ENCODE measurements at places on chromosomes 7 and 10.

GRCh38 chr7:120273476-120273975 lies 551 bp downstream of the KCND2 start:
- no peak for DNase-seq

GRCh38 chr10:26528048-26528447 lies 89.9 kb downstream of the APBB1IP start:
- no peak for DNase-seq

DNA sequence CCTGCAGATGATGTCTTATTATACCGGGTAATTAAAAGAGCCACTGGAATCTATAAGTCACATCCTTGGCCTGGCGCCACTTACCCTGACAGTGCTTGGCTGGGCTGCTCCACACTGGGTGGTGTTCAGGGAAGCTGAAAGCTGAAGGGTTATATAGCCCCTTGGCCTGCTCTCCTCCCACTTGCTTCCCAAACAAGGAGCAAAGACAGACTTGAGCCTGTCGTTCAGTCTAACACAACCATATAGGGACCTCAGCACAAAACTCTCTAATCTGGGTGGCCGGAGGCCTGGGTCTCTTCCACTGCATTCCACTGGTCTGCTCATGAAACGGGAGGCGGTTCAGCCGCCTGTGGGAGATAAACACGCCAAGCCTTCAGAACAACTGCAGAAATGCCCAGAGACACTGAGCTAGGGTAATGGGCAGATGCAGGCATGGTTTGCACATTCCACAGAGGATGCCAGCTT lies at the start of gene ACTA2:
TSS of gene ACTA2 (minus strand) at position 127 of the 465 bp plus-strand sequence. CDS start 3,843 bp downstream, outside the sequence.
- DNase-seq, result no peak

- no peak for DNase-seq
Measured at GRCh38 chr7:25842201-25842733, 309.7 kb upstream of the NFE2L3 start.

DNA sequence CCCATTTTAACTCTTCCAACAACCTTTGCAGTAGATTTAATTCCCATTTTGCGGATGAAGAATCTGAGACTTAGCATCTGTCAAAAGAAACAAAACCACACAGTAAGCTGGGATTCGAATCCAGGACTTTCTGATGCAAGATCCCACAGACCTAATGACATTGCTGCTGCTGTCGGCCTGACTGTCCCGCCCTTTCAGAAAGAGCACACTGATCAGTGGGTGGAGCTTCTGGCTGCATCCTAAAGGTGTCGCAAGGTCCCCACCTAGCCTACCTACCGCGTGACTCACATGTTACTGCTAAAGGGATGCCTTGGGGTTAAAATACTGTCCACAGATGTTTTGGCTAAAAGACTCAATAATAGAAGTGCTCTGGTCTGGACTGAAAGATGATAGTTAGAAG lies 134.7 kb downstream of the EMX2 start:
- DNase-seq, result peak; percentile 91

- no peak for DNase-seq
Measured at GRCh38 chr7:91579837-91580236, 300.7 kb downstream of the MTERF1 start.

- DNase-seq, result peak; percentile 36
Measured at GRCh38 chr10:126369125-126369710, 19.1 kb downstream of the ADAM12 start.

DNA sequence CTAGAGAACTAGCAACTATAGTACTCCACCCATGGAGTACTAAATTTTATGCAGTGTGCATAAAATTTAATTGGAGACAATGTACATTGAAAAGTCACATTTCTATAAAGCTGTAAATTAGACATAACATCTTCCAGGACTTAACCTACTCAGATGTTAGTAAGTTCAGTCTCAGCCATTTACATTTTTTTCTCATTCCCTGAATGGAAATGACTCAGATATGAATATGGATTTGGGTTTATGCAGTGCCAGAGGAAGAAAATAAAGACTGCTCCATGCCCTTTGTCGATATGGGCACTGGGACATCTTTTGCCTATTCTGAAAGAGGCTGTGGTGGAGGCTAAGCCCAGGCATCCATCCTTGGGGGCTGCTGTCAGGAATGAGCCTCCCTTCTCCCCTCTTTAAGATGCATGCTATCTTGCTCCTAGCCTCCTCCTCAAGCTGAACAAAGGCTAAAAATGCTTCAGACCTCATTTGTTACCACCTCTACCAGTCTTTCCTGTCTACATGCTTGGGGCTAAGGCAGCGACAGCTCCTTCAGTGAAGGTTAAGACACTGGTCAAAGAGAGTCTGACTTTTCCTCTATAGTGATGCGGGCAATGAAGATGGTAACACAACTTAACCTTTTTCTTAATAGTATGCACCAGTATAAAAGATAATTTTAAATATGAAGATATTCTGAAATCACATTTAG lies 486.8 kb upstream of the ANKRD30A start:
- DNase-seq, result no peak

- no peak for DNase-seq
Measured at GRCh38 chr7:32079510-32079909, 9.3 kb upstream of the PDE1C start.

DNA sequence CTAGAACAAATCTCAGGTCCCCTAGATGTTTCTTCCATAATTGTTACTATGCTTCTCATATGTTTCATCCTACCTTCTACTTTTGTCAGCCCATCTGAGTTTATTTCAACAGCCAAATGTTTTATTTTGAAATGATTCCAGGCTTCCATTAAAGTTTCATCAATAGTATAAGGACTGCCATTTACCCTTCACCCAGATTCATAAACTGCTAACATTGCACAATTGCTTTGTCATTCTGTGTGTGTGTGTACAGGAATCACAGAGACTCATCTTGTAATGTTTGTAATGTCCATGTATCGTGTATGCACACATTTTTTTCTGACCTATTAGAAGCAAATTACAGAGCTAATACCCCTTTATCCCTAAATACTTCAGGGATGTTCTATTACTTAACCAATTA lies 25.5 kb downstream of the MMRN2 start:
- DNase-seq, result peak; percentile 13

DNA sequence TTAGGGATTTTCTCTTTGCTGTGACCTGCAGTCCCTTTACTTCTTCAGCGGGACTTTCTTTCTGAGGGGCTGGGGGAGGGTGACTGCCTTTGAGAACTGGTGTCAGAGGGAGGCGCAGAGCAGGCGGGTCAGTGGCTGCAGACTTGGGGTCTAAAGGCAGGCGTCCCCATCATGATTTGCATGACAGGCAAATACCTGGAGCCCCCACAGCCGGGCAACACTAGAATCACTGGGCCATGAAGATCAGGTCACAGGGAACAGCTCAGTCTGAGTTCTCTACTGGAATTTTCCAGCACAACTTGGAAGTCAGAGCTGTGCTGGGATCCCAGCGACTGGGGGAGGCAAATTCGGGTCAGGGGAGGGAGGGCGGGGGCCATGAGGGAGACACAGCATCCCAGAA lies 29.2 kb upstream of the PITRM1 start:
- DNase-seq, result no peak

GRCh38 chr7:69126896-69127479 lies 471.3 kb upstream of the AUTS2 start:
- no peak for DNase-seq

- DNase-seq, result no peak
Measured at GRCh38 chr10:124119946-124120345, 26.5 kb upstream of the CHST15 start.

GRCh38 chr7:17212188-17212587 lies 86.3 kb upstream of the AHR start:
- DNase-seq, result no peak

DNA sequence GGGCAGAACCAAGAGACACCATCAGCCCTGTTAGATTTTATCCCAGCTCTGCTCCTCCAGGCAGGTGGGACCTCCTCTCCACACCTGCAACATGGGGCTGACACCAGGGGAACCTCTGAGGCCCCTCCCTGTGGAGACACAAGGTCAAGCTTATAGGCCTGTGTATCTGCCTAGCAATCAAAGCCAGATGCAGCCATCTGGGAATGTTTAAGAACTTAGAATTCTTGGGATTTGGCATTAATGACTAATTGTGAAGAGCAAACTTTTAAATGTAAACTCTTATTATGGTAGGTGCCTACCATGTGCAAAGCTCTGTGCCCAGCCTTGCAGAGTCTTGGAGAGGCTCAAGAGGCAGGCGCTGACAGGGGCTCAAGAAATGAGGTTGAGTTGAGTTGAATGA lies 52.1 kb downstream of the TBATA start:
- DNase-seq, result no peak

- DNase-seq, result peak; percentile 61
Measured at GRCh38 chr7:24290004-24290641, 6.1 kb downstream of the NPY start.

DNA sequence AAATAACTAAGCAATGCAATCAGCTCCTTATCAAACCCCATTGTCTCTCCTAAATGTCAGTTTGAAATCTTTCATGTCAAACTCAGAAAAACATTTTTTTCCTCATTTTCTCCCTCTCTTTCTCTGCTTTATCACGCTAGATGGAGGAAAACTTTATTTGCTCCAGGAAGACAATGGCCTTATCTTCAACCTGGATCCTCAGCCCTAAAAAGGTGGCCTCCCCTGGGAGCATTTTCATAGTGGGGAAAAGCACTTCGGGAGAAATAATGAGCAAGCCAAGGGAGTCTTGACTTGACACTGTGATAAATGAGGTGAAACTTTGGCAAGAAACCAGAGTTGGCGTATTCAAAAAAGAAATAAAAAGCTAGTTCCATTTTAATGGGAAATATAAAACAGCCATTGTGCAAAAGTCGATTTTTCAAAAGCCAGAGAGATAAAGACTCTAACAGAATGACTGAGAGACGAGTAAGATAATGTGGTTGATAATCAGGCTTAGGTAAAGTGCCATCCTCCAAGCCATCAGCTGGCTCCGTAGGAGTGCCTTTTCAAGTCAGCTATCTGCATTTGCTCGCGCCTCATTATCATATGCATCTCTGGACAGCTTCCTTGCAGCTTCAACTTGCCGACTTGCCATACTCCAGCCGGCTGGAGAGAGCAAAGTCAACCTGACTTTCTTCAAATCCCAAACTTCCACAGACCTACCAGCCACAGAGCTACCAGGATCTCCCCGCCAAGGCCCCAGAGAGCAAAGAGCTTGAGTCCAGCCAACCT lies 19.9 kb downstream of the HABP2 start:
- no peak for DNase-seq

GRCh38 chr10:80273523-80274170 lies 15.8 kb downstream of the MAT1A start:
- no peak for DNase-seq

DNA sequence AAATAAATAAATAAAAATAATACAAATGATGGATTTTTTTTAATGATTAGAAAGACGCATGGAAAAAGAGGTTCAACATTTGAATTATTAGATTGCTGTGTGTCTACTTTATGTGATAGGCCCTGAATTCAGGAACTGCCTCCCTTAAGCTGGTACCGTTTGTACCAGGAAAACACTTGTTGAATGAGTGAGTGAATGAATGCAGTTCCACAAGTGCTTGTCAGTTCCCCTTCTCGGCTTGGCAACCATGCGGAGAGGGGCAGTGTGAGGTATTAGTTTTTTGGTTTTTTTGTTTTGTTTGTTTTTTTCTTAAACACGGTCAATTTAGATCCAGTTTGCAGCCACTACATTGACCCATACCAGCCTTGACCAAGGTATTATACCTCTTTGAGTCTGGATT lies 2.1 kb upstream of the DPY19L1 start:
- no peak for DNase-seq

GRCh38 chr7:28419716-28420115 lies 7.4 kb downstream of the CREB5 start:
- DNase-seq, result peak; percentile 68

- no peak for DNase-seq
Measured at GRCh38 chr10:30782537-30783461, 153.2 kb upstream of the LYZL2 start.

- peak; percentile 74 for DNase-seq
Measured at GRCh38 chr10:58064714-58065528, 202.8 kb downstream of the IPMK start.

- no peak for DNase-seq
Measured at GRCh38 chr7:16813232-16813616, 8.4 kb upstream of the AGR2 start.

- peak; percentile 22 for DNase-seq
Measured at GRCh38 chr7:69643708-69644445, 45.6 kb downstream of the AUTS2 start.

- no peak for DNase-seq
Measured at GRCh38 chr10:116554628-116555027, 8.9 kb downstream of the PNLIP start.

DNA sequence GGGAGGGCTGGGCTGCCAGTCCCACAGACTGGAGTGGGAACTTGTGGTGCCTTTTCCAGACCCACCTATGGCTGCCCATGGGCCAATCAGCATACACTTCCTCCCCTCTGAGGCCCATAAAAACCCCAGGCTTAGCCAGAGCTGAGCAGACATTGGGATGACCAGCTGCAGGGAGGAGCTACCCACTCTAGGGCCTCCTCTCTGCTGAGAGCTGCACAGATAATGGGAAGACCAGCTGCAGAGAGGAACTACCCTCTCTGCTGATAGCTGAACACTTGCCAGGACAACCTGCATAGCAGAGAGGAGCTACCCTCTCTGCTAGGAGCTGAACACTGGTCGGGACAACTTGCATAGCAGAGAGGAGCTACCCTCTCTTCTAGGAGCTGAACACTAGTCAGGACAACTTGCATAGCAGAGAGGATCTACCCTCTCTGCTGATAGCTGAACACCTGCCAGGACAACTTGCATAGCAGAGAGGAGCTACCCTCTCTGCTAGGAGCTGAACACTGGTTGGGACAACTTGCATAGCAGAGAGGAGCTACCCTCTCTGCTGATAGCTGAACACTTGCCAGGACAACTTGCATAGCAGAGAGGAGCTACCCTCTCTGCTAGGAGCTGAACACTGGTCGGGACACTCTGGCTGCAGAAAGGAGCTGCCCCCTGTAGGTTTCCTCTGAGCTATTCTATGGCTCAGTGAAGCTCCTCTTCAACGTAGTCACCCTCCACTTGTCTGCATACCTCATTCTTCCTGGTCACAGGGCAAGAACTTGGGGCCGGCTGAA lies 88.3 kb upstream of the CACUL1 start:
- DNase-seq, result no peak

DNA sequence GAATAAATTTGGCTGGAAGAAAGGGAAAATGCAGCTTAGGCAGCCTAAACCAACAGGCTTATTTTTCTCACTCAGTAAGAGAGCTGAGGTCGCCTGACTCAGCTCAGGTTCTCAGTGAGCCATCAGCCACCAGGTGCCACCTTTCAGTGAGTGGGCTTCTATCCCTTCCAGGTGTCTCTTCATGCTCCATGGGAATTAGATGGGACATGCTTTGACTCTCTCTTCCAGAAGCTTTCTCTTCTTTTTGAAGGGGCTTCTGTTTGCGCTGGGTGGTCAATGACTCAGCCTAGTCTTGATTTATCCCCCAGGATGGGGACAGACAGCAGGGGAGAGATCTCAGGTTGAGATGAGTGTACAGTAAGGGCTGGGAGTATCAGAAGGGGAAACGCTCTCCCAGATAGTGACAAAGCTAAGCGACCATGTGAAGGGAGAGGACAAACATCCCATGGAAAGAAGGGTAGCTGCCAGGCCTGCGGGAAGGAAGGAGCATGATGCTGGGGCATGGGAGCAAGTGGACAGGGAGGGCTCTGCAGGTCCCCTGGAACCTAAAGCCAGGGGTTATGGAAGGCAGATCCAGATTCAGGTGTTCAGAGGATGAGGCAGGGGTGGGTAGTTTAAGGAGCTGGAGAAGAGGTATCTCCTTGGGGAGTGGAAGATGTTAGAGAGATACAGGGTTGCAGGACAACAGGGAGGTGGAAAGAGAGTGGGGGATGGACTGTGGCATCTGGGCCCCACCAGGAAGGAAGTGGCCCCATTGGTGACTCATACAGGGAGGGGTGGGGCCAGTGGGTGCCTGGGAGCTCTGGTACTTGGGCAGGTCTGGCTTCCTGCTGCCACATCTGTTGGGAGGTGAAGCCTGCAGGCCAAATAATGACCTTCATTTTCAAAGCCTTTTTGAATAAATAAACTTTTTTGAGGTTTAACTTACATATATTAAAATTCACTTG lies 32.5 kb downstream of the OGDH start:
- peak; percentile 33 for DNase-seq

Measured in trophoblast cell (in vitro differentiated cells and primary cell).